ENCODE measurements at places on chromosomes 12 and 14.
A peak's percentile ranks its signal among the peaks of the same experiment; 100 is the strongest.

DNA sequence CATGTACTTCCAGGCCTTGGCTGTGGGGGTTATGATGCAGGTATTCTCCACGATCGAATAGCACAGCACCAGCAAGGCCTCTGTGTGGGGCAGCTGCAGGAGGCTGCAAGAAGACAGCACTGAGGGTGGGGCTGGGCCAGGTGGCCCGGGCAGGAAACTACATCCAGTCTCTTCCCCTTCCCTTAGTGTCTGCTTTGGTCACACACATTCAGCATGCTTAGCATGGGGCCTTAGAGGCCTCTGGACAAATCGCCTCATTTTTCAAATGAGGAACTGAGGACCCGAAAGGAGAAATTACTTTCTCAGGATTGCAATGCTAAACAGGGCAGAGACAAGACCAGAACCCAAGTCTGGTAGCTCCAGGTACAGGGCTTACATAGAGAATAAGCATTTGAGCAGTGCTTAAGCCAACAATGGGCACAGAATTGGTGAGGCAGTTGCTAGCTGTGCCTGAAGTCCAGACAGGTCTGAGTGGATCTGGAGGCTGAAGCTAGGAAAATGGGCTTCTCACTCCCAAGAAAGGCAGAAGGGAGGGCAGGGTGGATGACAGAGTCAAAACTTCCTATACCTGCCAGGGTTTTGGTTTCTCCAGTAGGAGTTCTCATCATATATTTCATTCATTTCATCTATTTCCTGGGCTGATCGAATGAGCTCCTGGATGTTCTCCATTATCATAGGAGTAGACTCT lies 3.5 kb downstream of the ACRBP start:
- no peak for DNase-seq

- no peak for DNase-seq
These were observed 16.4 kb upstream of the A2M start for GRCh38 chr12:9132008-9132535.

GRCh38 chr12:84973026-84973425 lies 60.4 kb upstream of the SLC6A15 start:
- DNase-seq: no peak

DNA sequence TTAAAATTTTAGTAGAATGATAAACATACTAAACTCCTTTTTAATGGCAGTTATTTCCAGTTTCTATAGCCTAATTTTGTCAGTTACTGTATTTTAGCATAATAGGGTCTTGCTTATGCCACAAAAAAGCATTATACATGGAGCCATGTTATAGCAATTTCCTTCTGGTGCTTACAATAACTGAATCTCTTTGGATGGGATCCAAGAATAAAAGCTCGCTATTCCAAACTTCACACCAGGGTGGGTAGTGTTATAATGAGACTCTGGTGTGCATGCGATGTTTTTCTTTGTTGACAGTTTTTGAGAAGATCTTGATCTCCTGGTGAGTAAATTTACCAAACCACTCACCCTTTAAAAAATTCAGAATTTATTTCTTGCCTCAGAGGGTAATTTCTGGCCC lies 90.4 kb upstream of the CCDC91 start:
- DNase-seq: no peak

DNA sequence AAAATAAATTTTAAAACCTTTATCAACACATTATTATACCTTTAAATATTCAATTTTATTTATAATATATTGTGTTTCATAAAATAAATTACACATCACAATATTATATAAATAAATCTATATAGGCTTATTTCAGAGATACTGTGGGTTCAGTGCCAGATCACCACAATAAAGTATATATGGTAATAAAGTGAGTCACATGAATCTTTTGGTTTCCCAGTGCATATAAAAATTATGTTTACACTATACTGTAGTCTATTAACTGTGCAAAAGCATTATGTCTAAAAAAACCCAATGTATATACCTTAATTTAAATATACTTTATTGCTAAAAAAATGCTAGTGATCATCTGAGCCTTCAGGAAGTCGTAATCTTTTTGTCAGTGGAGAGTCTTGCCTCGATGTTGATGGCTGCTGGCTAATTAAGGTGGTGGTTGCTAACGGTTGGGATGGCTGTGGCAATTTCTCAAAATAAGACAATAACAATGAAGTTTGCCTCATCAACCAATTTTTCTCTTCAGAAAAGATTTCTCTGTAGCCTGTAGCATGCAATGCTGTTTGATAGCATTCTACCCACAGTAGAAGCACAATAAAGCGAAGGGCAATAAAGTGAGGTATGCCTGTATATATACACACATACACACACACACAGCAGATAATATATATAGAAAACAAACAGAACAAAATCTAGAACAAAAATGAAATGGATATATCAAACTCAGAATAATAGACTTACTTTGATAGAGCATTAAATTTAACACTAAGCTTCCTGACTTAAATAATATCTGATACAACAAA lies 32.4 kb downstream of the CCDC59 start:
- DNase-seq: no peak

- DNase-seq: peak; percentile 71
These were observed 74.0 kb downstream of the RPS29 start for GRCh38 chr14:49512147-49512551.

DNA sequence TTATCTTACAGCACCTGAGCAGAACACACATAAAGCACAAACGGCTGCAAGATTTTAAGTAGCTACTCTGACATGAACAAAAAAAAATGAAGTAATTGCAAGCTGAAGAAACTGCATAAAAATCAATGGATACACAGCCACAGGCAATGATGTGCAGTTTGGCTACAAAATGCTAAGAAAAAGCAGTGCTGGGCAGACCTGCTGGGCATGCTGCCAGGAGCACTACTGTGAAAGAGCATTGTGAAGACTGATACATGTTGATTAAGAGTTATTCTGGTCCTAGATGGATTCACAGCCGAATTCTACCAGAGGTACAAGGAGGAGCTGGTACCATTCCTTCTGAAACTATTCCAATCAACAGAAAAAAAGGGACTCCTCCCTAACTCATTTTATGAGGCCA lies 20.1 kb upstream of the RTN1 start:
- peak; percentile 34 for DNase-seq

- no peak for DNase-seq
These were observed 6.3 kb downstream of the FOXN4 start for GRCh38 chr12:109302770-109303169.

DNA sequence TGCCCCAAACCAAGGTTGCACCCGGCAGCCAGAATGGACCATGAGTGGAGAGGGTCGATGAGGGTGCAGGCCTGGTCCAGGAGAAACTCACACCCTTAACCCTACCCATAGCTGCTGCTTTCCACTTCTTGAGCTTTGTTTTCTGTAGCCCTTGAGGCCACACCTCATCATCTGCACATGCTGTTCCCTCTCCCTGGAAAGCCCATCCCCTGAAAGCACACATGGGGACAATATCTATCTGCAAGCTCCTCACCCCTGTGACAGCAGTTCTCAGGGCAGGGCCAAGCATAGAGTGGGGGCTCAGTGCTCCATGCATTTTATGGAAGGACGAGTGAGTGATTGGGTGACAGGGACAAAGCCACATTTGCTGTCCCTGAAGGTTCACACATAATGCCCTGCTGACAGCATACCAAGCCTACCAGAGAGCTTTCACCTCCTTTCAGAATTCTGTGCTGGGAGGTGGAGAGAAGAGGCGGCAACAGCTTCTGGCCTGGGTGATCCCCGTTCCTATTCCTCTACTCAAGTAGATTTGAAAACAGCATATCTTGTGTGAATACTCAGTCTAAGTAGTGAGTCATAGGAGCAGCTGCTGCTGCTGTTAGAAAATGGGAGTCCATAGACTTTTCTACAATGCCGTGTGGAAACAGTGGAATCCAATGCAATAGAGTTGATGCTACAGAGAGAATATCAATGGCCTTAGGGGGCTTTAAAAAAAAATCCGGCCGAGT lies 44.6 kb downstream of the SRGAP1 start:
- peak; percentile 56 for DNase-seq

GRCh38 chr12:51941011-51941581 lies 10.4 kb upstream of the ACVR1B start:
- DNase-seq: no peak

- no peak for DNase-seq
These were observed 261.7 kb downstream of the MSRB3 start for GRCh38 chr12:65540140-65540539.

DNA sequence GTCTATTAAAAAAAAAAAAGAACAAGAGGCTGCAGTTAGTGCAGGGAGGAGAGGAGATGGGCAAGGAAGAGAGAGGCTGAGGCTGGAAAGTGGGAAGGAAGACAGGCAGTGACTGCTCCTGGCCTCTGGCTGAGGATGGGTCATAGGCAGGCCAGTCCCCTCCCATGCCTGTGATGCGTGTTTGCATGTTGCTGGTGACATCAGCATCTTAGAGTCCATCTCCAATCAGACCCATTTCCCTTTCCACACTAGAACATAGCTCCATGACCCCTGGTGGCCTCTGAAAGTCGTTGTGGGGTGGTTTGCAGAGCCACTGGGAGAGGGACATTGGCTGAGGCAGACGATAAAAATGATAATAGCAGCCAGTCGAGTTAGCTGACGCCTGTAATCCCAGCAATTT lies 132.9 kb downstream of the PTPN11 start:
- no peak for DNase-seq

All from astrocyte of the hippocampus (primary cell).